Activated CD8-positive, alpha-beta memory T cell treated with anti-CD3 and anti-CD28 coated beads for 1 hour (primary cell): ENCODE measurements at places on chromosomes 5 and 9.

DNA sequence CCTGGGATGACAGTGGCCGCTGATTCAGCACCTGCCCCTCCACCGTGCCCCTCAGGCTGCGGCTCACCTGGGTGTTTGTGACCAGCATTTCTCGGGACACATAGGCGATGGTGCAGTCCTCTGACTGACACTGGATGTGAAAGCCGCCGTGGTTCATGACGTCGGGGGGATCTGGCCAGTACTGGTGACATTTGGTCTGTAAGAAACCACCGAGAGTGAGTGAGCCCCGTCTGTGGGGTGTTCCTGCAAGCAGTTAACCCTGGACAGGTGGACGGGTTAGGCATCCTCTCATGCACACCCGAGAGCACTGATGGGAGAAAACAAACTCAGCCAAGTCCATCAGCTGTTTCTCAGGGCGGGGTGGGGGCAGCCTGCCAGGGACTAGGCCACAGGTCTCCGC is 62.5 kb upstream of the EPB41L4B start:
- no peak for DNase-seq

- no peak for DNase-seq
These were observed 40.8 kb upstream of the GLRX start for GRCh38 chr5:95863383-95863757.

DNA sequence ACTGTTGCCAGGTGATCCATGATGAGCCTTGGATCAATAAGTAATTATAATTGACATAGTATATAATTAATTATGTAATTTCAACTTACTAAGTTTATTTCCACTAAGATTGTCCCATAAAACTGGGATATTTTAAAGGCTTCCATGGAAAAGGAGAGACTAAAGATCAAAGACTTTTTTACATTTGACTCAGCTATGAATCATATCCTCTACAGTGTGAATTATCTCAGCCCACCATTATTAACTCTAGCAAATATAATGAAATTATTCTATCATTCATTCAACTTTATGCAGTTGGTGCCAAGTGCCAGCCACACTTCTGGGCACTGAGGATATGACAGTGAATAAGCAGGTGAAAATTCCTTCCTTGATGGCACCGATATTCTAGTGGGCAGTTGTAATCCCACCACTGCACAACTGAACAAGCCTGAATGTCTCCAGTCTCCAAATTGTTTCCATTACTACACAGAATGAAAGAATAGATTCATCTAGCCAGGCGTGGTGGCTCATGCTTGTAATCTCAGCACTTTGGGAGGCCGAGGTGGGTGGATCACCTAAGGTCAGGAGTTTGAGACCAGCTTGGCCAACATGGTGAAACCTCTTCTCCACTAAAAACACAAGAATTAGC is 21.9 kb upstream of the TXN start:
- DNase-seq, result no peak

DNA sequence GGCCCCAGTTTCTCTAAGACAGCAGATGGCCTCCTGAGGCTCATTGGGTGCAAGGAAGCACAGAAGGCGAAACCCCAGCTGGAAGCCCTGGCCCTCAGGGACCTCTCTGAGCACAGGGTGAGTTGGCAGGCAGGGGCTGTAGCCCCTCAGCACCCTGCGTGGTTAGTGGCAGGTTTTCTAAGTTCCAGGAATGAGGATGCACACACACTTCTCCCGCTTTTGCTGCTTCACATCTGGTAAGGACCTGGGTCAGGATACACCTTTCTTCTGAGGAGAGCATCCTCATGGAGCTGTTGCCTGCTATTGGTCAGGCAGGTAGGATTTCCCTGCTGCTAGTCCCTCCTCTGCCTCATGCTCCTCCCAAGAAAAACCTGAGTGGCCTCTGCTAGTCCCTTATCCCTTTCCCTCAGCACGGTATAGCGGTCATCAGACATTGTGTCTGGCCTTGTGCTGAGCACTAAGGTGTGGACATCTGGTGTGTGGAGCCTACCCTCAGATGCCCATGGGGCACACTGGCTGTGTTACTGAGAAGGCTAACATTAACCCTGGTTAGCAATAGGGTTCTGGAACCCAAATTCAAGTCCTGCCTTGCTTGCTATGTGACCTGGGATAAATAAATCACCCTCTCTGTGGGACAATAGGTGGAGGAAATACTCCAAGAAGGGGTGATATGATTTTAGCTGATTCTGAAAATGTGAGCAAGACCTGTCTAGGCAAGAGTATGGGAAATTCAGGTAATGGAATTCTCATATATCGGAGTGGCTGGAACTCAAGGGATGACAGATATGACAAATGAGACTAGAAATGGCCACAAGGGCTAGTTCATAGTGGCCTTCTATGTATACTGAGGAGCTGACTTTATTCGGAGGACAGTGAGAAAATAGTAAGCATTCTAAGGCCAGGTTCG is 1.6 kb downstream of the SLC22A4 start:
- no peak for DNase-seq

DNA sequence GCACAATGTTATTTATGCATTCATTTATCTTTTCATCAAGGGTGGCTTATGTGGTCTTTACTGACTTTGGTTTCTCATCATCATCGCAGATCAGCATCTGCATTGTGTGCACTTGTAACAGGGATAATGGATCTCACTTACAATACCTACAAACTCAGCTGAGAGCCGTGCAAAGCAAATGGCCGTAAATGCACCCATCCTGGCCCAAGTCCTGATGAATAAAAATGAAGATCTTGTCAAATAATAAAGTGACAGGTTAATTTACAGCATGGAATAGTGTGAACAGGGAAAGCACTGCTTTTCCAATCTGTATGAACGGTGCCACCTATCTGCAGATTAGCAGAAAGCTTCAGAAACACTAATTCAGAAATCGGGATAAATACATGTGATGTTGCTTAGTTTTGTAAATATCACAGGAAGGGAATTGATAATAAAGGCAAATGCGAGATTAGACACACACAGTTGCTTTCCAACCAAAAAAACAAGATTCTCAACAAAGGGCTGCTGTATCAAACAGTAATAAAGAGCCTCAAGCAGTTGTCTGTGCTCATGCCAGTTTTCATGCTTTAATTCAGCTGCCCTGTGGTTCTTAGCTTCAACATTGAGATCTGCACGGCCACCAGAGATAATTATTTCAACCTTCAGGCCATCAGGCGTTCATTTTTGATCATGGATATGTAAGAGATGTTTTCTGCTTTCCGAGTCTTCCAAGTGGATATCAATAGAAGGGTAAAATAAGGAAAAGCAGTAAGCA is 153.4 kb upstream of the POU5F2 start:
- no peak for DNase-seq

DNA sequence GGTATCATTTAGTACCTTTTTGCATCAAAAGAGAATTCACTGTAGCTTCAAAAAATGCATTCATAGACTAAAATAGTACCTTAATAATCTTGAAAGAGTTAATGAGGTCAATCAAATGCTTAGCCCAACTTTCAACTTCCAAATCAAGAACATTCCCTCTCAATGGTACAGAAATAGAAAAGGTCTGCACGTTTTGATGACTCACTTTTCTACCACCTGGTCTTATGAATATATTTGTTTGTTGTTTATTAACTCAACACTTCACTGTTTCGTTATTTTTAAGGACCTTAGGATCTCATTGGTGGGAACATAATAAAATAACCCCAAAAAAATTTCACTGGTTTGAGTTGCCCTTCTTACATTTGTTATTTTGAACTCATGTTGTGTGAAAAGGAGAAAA is 229.5 kb downstream of the MEF2C start:
- no peak for DNase-seq

DNA sequence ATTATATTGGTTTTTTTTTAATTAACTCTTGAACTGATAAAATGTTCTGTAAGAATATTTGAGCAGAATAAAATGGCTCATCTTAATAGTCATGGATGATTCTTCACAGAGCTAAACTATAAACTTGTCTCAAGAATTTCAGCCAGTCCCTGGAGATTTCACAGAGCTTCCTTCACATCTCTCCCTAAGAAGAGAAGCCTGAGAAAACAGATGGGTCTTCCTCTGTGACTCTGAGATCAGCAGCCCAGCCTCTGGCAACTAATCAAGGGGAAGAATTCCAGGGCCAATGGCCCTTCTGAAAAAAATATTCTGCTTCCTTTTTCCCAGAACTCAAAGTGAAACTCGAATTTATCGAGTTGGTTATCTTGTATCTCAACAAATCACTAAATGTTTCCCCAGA is 122.2 kb upstream of the ITGA1 start:
- no peak for DNase-seq

GRCh38 chr5:79851391-79851863 is 139.6 kb downstream of the MTX3 start:
- DNase-seq, result no peak

GRCh38 chr9:652914-653313 is 188.6 kb upstream of the DMRT1 start:
- DNase-seq, result no peak

- peak; percentile 39 for DNase-seq
These were observed 3.8 kb upstream of the STC2 start for GRCh38 chr5:173331956-173332479.

GRCh38 chr5:125489146-125489545 is 742.7 kb upstream of the ZNF608 start:
- no peak for DNase-seq

GRCh38 chr5:67802766-67803165 is 412.8 kb upstream of the PIK3R1 start:
- no peak for DNase-seq

GRCh38 chr9:96026655-96027213 is 151.2 kb downstream of the ERCC6L2 start:
- no peak for DNase-seq

- DNase-seq, result no peak
These were observed 39.3 kb upstream of the ANKRD33B start for GRCh38 chr5:10524376-10525123.

- DNase-seq, result no peak
These were observed 3.1 kb upstream of the ZNF79 start for GRCh38 chr9:127421057-127421456.

DNA sequence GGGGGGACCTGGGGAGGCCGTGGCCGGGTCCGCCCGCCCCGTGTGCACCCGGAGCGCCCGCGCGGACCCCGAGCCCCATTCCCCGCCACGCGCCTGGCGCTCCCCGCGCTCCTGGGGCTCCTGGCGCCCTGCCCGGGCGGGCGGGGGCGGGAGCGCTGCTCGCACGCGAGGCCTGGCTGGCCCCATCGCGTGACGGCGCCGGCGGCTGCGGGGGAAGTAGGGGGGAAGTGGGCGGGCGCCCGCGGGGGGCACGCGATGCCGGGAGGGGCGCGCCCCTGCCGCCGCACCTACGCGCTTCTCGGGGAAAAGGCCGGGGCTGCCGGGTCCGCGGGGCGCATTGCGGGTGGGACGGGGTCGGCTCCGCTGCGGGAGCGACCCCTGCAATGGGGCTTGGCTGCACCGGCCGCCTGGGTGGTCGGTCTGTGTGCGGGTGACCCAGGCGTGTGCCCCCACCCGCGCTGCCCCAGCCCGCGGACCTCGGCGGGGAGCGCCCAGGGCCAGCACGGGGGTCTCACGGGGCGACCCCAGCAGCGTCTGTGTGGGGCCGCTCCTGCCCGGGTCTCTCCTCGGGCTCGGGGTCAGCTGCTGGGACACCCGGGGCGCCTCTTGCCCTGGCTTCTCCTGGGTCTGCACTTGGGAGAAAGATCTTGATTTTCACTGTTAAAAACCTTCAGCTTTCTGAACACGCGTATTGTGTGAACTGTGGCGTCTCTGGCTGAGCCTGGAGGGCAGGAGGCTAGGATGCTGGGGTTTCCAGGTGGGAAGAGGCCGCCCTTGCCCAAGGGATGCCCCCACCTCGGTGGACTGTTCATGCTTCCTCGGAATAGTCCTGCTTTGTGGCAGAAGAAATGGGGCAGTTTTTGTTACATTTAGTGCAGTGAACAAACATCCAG is 52.4 kb downstream of the AHRR start:
- no peak for DNase-seq

- DNase-seq, result no peak
These were observed 2.8 kb upstream of the HBEGF start for GRCh38 chr5:140349244-140349643.

DNA sequence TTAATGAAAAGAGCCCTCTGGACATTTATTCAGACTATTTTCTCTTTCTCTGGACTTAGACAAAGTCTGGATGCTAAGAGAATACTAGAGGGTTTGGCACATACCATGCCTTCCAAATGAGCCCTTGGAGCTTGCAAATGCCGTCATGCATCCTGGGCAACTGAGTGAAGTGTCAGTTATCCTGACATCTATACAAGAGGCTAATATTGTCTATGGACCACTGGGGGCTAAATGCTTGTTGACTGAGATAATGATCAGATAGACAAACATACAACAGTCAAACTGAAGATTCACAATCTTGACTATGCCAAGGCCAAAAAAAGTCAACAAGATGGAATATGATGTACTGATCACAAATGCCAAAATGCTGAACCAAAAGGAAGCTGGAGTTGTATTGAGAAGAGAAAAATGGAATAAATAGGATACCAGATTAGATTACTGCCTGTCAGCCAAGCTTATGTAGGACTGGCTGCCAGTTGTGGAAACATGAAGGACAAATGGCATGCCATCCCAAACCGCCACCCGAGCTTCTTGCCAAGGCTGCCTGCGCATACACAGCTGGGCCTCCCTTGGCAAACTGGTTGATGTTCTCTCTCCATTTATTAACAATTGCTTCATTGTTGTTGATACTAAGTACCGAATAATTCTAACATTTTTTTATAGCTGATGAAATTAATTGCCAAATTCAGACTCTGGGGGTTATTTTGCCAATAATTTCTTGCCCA is 240.1 kb upstream of the GRAMD2B start:
- DNase-seq, result no peak

- DNase-seq, result no peak
These were observed 2.5 kb upstream of the RNF14 start for GRCh38 chr5:141966275-141966962.

GRCh38 chr5:72556351-72557166 is 49.3 kb upstream of the ZNF366 start:
- no peak for DNase-seq

- no peak for DNase-seq
These were observed 9.3 kb downstream of the SLC25A48 start for GRCh38 chr5:135843571-135844337.

DNA sequence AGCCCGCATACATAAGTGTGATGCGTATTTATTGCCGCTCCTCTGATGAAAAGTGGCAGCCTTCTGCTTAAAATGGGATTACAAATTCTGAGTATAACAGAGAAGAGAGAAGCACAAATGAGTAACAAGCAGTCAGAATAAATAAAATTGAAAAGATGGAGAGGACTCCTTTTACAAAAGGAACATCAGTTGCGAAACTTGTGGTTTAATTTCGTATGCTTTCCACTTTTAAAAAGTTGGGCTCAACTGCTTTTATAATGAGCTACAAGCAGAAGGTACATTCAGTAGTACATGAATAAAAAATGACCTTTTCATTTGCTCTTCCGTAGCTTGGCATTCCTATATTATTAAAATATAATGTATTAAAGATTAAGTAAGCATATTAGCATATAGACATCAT is 320.0 kb downstream of the FBXL17 start:
- no peak for DNase-seq

- DNase-seq, result no peak
These were observed 125.3 kb upstream of the DAPK1 start for GRCh38 chr9:87372356-87372851.

- DNase-seq, result no peak
These were observed 162.2 kb downstream of the PIK3R1 start for GRCh38 chr5:68377733-68378132.

DNA sequence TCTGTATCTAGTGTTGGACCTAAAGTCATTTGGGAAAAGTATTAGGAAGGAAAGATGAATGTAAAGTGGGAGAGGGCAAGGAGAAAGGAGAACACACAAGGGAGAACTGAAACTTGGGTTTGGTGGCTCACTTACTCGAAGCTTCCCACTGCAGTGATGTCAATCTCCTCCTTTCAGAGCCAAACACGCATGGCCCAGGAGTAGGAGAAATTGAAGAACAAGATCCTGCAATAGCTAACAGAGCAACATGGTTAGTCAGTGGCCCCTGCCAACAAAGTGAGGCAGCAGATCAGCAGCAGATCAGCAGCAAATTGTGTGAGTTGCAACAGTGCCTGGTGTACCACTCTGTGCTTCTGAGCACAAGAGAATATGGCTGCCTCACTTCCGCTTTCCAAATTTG is 366.4 kb downstream of the PSAT1 start:
- DNase-seq, result no peak
